ENCODE measurements at places on chromosomes 6 and 20. TPM values are rescaled to one million over a fixed set of nuclear protein-coding genes. Genes with fewer than 3 reads are reported as not detected.

Gene GABRR2
- total RNA-seq: 0.63 TPM

Gene PKIG
- total RNA-seq: 23.2 TPM

Gene NFYA
- 57.6 TPM for total RNA-seq

Gene RSPO3
- total RNA-seq: 23.5 TPM

Gene ZNF451
- total RNA-seq: 196 TPM

Gene LSM14B
- 85.1 TPM for total RNA-seq

Gene RFX6
- total RNA-seq: not detected

Gene RAET1L
- total RNA-seq: not detected

Gene TGM2
- total RNA-seq: 4.4 TPM

Gene TASP1
- total RNA-seq: 33.2 TPM

Gene ENPP3
- 0.63 TPM for total RNA-seq

Gene COL10A1
- not detected for total RNA-seq

Gene TMEM244
- total RNA-seq: not detected

Gene MOG
- 0.31 TPM for total RNA-seq

Gene TULP1
- total RNA-seq: not detected

Gene OR2H1
- total RNA-seq: not detected

Gene SCAF8
- total RNA-seq: 108 TPM

Gene RAE1
- total RNA-seq: 41.6 TPM

Gene NQO2
- 12.5 TPM for total RNA-seq

Gene MYH7B
- 0.31 TPM for total RNA-seq

Gene PRR18
- not detected for total RNA-seq

Gene GABBR1
- total RNA-seq: 188 TPM

Gene WFDC10B
- not detected for total RNA-seq

Gene NOX3
- not detected for total RNA-seq

Gene RHAG
- 0.31 TPM for total RNA-seq

Gene MBOAT1
- total RNA-seq: 2.8 TPM

Gene THEMIS
- 0.31 TPM for total RNA-seq

Gene GTF2H4
- total RNA-seq: 36.3 TPM

Gene TLDC2
- not detected for total RNA-seq

Gene C20orf144
- 0.31 TPM for total RNA-seq

Gene CFB
- 1.9 TPM for total RNA-seq

Gene PTGIS
- total RNA-seq: 7.5 TPM

Gene SMOC2
- 1.3 TPM for total RNA-seq

Gene SLC22A2
- total RNA-seq: not detected

Gene MED20
- 21.0 TPM for total RNA-seq

Gene HRH3
- total RNA-seq: 0.31 TPM

Gene NPEPL1
- 28.2 TPM for total RNA-seq

Gene TSPO2
- not detected for total RNA-seq

Gene HDAC2
- 209 TPM for total RNA-seq

Gene LGSN
- 0.63 TPM for total RNA-seq

Gene CUL9
- total RNA-seq: 52.6 TPM

Gene STX11
- total RNA-seq: 0.31 TPM

Gene XPO5
- 62.0 TPM for total RNA-seq

Gene PBOV1
- not detected for total RNA-seq

Gene LPA
- 2.5 TPM for total RNA-seq

Gene LKAAEAR1
- total RNA-seq: 0.63 TPM

Gene SLC35D3
- not detected for total RNA-seq

Gene SMPDL3A
- 22.5 TPM for total RNA-seq

All from parietal lobe (tissue), 2 donors.